Panc1 (cell line): ENCODE measurements at places on chromosomes 16 and 17. TPM values are rescaled to one million over a fixed set of nuclear protein-coding genes. Genes with fewer than 3 reads are reported as not detected.

DNA sequence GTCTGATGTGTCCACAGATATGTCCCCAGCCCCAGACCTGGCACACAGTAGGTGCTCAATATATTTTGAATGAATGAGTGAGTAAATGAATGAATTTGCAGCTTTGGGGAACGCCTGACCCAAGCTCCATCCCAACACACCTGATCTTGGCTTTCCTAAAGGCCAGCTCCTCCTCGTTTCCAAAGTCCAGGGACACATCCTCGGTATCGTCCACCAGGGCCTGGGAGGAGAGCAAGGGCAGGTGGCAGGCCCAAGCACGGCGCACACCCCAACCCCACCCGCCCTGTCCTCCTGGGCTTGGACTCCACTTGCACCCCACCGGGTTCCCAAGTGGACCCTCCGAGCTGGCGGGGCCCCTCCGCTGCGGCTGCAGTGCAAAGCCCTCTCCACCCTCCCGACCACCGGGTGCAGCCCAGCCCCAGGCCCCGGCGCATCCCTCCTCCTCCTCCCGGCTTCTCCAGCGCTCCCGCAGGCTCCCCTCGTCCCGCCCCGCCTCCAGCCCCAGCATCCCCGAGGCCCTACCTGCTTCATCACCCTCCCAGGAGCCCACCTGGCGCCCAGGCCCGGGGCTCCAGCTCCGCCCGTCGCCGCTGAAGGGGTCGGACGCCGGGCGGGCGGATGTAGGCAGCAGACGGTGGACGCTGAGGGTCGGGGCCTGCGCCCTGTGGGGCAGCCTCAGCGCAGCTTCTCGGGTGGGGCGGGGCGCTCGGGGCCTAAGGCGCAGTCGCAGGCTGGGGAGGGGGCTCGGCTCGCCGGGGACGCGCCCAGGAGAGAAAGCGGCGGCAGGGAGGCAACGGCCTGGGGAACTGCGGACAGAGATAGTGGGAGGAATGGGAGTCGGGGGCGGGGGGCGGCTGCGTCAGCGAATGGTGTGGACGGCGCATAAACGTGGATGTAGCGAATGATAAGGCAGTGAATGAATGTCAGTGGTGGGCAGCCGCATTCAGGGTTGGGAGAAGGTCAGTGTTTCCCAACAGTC lies at the start of gene TVP23A:
Gene TVP23A (minus strand): TSS at position 832 of the 979 bp plus-strand sequence. CDS start 301 bp downstream, at position 531.
- no peaks in the 10 kb centered on the region for H3K36me3 ChIP-seq
- no peak within 1 kb of the TSS for H3K27ac ChIP-seq
- H3K27me3 ChIP-seq: no peaks in the 10 kb centered on the region
- no peaks in the 10 kb centered on the region for H3K4me1 ChIP-seq

- DNase-seq: no peak
- H3K4me1 ChIP-seq: no peaks in the 10 kb centered on the region
- no peaks in the 10 kb centered on the region for H3K27me3 ChIP-seq
- H3K4me3 ChIP-seq: no peak overlapping the region
- no peak overlapping the region for H3K27ac ChIP-seq
Measured at GRCh38 chr17:69245617-69246016, 17.0 kb upstream of the ABCA10 start.

DNA sequence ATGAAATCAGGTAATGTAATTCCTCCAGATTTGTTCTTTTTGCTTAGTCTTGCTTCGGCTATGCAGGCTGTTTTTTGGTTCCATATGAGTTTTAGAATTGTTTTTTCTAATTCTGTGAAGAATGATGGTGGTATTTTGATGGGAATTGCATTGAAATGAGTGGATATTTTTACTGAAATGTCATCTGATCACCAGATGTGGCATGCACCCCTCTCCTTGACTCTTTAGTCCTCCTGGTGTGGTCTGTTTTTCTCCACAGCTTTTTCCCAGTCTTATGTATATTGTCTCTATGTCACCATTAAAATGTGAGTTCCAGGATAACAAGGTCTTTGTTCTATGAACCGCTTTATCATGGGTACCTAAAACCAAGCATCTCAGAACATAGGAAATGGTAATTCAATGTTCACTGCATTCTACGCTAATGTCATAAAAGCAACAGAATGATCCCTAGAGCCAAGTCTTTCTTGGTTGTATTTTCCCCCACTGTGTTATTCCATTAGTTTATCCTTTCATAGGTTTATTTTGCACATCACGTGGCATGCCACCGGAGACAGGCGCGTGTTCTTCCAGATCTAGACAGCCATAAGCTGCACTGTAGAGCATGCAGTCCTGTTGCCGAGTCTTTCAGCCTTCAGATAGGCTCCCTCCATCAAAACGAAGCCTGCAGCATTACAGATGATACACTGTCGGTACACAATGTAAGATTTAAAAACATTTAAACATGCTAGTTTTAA lies 172.5 kb downstream of the RPTOR start:
- H3K27me3 ChIP-seq: no peaks in the 10 kb centered on the region
- peaks cover 8% of the 10 kb centered on the region; the same call in 1 of the 2 replicates for H3K4me1 ChIP-seq
- H3K4me3 ChIP-seq: no peak overlapping the region
- no peak overlapping the region for H3K27ac ChIP-seq
- H3K36me3 ChIP-seq: no peaks in the 10 kb centered on the region
- DNase-seq: no peak

MILR1 gene
- not detected for total RNA-seq
